ENCODE measurements at places on chromosomes 4 and X.

- DNase-seq, result no peak
Measured at GRCh38 chr4:791898-792625, 33.9 kb downstream of the CPLX1 start.

- DNase-seq, result peak; percentile 58
Measured at GRCh38 chrX:10726647-10727046, 106.3 kb upstream of the MID1 start.

GRCh38 chrX:55488593-55489313, 895 bp downstream of the USP51 start:
- DNase-seq, result no peak

- DNase-seq, result no peak
Measured at GRCh38 chr4:164815711-164816110, 61.3 kb upstream of the APELA start.

- no peak for DNase-seq
Measured at GRCh38 chr4:173698557-173699262, 168.7 kb upstream of the HAND2 start.

DNA sequence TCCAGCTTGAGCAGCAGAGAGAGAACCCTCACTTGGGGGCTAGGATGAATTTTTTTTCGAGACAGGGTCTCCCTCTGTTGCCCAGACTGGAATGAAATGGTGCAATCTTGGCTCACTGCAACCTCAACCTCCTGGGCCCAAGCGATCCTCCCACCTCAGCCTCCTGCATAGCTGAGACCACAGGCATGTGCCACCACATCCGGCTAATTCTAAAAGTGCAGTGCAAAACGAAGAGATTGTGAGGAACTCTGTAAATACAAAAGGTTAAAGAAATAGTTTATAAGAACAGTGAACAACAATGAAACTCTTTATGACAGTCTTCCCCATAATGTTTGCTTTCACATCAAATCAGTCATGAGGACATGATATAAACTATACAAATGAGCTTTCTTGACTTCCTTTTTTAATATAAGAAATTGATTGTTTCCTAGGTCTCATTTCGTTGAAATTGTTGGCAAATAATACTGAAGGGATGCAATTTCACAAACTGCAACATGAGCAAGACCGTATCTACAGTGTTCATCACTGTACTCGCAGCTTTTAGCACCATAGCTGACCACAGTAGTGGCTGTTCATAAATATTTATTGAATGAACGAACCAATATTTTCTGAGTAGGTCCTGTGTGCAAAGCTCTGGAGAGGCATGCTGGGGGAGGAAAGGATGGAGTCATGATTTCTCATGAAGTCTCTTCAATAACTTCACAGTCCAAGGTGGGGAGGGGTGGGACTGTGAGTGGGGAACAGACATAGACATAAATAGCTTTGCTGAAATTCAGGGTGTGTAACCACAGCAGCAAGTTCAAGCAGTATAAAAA, 116.1 kb downstream of the SHROOM3 start:
- DNase-seq, result no peak

DNA sequence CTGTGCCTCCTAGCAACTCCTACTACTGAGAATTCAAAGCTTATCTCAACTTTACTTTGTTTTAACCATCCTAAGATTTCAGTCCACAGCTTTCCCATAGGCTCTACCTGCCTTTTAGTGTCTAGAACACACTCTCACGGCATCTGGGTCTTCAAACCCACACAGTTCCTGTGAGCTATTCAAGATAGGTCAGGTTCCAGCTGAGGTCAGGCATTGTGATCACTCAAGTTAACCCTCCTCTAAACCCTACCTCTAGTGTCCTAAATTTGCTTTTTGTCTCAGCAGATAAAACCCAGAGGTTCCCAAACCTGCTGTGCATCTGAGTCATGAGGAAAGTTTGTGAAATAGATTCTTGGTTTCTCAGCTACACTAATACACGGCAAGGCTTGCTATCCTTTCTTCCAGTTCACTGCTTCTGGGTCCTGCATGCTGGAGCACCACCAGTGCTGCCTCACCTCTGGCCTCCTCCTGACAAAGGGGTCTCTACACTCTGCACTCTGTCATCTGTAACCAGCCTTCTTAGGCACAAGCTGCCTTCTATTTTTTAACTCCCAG, 324.6 kb upstream of the MAGEB2 start:
- DNase-seq, result no peak

- DNase-seq, result no peak
Measured at GRCh38 chr4:12137575-12137974, 708.9 kb upstream of the HS3ST1 start.

DNA sequence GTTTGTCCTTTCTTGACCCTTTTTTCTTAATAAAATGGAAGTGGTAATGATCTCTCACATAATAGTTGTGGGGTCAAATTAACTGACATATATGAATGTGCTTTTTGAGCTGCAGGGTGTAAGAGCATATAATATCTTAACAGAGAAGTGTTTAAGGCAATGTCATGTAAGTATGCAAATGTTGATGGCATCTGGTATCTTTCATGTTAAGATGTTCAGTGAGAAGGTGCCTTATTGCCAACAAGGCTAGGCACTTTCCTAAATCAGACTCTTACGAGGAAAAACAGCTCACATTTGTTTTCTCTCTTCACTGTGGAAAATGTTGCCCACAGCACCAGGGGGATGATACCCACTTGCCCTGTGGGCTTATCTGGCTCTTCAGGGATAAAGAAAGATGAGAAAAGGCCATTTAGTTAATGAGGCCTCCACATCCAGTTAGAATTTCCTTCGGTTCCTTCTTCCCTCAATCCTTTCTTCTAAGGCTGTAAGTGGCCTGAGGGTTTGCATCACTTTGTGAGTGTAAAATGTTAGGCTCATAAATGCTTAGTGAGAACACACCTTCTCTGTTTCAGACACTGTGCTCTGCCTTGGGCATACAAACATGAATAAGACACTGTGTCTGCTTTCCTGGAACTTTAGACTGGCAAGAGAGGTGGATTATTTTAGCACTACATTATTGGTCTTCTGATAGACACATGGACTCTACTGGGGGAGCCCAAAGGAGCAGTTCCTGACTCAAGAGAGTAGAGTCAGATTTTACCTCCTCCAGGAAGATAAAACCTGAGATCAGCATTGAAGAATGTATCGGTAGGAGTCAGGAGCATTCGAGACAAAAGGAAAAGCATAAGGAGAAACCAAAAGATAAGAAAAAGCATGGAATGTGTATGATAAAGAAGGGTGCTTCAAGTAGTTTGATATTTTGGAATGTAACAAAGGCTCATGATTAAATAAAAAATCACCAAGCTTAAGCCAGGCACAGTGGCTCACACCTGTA, 135.5 kb downstream of the SOWAHB start:
- DNase-seq, result no peak

- no peak for DNase-seq
Measured at GRCh38 chr4:105619188-105619931, 66.9 kb downstream of the ARHGEF38 start.

DNA sequence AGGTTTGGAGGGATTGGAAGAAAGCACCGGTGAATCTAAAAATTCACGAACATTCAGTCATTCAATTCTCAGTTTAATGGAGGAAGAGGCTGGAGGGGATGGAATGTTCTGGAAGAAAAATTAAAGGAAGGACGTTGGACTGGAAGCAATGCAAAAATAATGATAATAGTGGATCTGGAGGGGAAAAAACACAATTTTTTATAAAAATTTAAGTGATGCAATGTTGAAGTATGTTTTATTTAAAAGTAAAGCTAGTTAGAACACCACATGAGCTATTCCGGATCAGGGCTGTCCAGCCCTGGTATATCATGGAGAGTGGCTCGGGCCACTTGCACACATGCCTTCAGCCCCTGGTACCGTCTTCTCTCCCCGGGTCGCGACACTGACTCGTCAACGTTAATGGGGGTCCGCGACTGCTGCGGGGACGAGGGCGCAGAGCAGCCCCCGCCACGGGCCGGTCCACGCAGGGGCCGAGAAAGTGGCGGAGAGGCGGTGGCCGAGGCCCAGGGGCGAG, 204.6 kb downstream of the TENM3 start:
- no peak for DNase-seq

GRCh38 chr4:152981278-152981677, 45.2 kb downstream of the FHDC1 start:
- no peak for DNase-seq

DNA sequence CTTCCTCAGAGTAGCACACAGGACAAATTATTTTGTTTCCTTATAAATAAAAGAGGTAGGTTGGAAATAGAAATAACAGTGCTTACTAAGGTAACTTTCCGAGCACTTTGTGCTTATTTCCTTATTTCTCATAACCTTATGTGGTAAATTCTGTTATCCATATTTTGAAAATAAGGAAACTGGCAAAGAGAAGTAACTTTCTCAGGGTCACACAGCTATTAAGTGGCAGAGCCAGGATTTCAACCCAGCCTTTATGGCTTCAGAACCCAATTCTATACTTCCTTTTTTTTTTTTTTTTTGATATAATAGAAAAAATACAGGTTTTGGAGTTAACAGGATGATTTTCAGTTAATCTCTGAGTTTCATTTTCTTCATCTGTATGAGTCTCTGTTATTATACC, 3.3 kb downstream of the UTP3 start:
- DNase-seq, result no peak

GRCh38 chr4:61443813-61444510, 243.8 kb downstream of the ADGRL3 start:
- peak; percentile 63 for DNase-seq

GRCh38 chr4:121070274-121070673, 2.1 kb downstream of the NDNF start:
- no peak for DNase-seq

- no peak for DNase-seq
Measured at GRCh38 chrX:129678614-129679195, 23.9 kb upstream of the APLN start.

- DNase-seq, result no peak
Measured at GRCh38 chr4:151766691-151767090, 5.9 kb upstream of the GATB start.

GRCh38 chrX:135416546-135416945, 5.2 kb upstream of the SMIM10L2A start:
- DNase-seq, result no peak

GRCh38 chrX:45803383-45803921, 602.8 kb upstream of the DIPK2B start:
- peak; percentile 86 for DNase-seq

DNA sequence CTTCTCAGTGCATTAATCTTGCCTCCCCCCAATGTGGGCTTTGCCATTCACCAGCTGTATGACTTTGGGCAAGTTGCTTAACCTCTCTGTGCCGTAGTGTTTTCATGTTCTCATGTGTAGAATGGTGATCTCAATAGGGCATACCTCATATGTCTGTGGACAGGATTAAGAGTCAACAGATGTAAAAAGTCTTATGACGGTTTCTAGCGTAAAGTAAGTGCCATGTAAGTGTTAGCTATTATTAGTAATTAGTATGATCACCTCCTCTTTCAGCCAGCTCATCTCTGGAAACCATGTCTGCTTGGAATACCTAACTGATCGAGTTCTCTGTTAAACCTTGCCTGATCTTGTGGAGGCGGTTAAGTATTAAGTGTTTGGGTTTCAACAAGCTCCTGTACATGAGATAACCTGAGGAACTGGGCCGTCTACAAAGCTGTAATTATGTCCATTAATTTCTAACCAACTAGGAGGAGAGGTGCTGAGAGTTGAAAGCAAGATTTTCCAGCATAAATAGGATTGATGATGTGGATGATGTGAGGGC, 66.3 kb downstream of the TSC22D3 start:
- DNase-seq, result no peak

- DNase-seq, result no peak
Measured at GRCh38 chrX:119692191-119693039, 553 bp downstream of the SEPTIN6 start.

DNA sequence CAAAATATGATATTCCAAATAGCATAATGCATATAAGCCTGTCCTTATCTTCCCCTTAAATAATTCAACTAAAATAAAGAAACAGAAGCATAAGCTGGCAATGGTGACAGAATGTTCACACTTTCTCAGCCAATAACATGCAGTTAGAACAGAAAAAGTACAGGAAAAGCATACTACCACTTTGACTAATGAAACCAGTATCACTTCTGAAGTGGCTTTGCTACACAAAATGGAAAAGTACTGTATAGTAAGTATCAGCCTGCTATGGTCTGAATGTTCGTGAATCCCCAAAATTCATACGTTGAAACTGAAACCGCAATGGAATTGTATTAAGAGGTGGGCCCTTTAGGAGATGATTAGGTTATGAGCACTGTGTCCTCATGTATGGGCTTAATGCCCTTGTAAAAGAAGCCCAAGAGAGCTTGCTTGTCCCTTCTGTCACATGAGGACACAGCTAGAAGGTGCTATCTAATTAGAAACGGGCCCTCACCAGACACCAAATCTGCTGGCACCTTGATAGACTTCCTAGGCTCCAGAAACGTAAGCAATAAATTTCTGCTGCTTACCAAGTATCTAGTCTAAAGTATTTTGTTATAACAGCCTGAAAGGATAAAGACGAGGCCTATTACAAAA, 102.6 kb downstream of the PRDM5 start:
- DNase-seq, result no peak

- no peak for DNase-seq
Measured at GRCh38 chr4:107366900-107367299, 330.8 kb upstream of the DKK2 start.

- no peak for DNase-seq
Measured at GRCh38 chr4:56653461-56654237, 27.4 kb downstream of the HOPX start.

- DNase-seq, result no peak
Measured at GRCh38 chr4:70399319-70399718, 1.6 kb downstream of the OPRPN start.

- DNase-seq, result no peak
Measured at GRCh38 chr4:184400891-184401290, 73.5 kb downstream of the IRF2 start.

DNA sequence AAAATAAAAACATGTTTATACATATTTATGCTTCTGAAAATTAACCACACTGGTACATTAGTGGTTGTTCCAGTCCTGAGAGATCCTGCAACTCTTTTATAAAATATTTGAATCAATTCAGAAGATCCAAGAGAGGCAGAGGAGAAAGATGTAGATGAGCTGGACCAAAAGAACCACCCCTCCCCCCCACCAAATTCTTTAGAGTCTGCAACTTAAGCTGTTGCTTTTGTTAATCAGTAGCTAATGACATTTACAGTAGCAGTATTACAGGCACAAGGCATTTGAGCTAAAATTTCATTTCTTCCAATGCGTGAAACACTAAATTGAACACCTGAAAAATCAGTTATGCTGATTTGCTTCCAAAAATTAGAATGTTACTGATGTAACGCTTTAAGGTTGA, 61.5 kb downstream of the PDK3 start:
- no peak for DNase-seq
